ENCODE measurements at places on chromosomes 7 and 10. TPM values are rescaled to one million over a fixed set of nuclear protein-coding genes. Genes with fewer than 3 reads are reported as not detected.

DNA sequence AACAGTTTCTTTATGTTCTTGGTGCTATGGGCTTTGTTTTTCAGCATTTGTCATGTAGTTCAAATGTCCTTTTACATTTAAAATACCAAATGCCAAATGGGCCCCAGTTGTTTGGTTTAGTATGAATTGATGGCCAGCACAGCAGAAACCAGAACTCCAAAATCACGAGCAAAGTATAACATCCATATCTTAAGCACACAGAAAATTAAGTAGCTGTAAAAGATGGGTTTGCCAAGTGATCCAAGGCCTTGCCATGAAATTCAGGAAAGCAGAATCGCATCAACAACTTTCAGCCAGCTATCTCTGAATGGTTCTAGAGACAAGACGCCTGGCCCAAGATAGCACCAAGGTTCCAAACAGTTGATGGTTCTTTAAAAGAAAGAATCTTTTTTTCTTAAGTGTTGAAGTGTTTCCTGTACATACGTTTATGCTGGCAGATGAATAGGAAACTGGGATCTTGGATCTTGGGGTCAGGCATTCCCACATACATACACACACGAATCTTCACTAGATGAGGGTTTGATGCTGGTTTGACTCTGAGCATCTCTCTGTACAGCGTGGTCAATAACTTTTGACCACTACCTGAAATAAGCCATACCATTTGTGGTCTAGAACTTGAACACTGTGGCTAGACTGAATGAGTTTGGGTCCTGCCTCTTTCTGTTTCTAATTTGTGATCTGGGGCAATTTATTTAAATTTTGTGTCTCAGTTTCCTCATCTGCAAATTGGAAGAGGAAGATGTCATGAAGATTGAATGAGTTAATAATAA, 711.8 kb downstream of the KCNMA1 start:
- H3K27me3 ChIP-seq, result no peaks in the 10 kb centered on the region
- peak; percentile 29 for DNase-seq
- H3K4me1 ChIP-seq, result no peaks in the 10 kb centered on the region
- H3K27ac ChIP-seq, result no peak overlapping the region
- no peak overlapping the region for H3K4me3 ChIP-seq

DNA sequence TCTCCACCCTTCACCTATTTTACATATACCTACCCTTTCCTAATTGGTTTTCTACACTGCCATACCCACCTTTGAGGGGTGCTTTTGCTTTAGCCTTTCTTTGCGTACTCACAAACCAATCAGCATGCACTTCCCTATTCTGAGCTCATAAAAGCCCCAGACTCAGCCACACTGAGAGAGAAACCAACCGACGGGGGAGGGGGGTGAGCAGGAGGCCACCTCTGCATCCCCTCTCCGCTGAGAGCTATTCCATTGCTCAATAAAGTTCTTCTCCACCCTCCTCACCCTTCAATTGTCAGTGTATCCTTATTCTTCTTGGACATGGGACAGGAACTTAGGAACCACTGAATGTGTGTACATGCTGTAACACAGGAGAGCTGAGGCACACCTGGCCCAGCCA, 9.0 kb upstream of the FKBP9 start:
- H3K4me3 ChIP-seq, result no peak overlapping the region
- no peaks in the 10 kb centered on the region for H3K27me3 ChIP-seq
- no peak overlapping the region for H3K27ac ChIP-seq
- no peak for DNase-seq
- no peaks in the 10 kb centered on the region for H3K4me1 ChIP-seq
- no peaks in the 10 kb centered on the region for H3K36me3 ChIP-seq

DNA sequence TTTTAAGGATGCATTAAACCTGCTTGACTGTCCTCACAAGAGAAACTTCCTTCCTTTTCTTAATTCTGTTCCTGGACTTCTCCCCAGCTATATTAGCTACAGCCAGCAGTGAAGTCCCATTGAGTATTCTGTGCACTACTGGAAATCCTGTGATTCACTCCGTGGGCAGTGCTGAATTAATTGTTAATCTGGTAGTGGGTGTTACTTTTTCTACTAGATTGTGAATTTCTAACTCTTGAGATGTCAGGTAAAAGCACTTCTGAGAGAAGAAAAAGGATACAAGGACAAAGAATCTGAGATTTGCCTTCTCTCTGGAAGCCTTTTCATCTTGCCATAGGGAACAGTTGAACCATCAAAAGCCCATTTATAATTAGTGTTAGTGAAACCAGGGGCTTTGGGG, 33.9 kb downstream of the CYCS start:
- no peaks in the 10 kb centered on the region for H3K27me3 ChIP-seq
- no peak overlapping the region for H3K4me3 ChIP-seq
- no peaks in the 10 kb centered on the region for H3K4me1 ChIP-seq
- H3K36me3 ChIP-seq, result no peaks in the 10 kb centered on the region

DNA sequence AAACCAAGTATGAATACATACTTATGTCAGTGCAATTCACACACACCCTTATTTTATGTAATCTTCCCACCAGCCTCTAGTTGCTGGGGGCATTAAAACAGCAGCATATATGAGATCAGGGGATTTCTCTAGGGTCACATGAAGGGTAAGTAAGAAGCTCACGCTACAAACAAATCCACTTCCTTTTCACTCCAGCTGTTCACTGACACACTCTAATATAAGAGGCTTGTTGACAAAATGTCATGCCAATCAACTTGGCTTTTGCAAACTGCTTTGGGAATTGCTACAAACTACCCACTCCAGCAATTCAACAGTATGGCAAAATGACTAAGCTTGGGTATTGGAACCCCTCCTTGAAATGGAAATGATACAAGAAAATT, 10.3 kb downstream of the FAM3C start:
- no peak overlapping the region for H3K27ac ChIP-seq
- peak; percentile 41 for DNase-seq
- no peaks in the 10 kb centered on the region for H3K36me3 ChIP-seq
- peaks cover 5% of the 10 kb centered on the region for H3K4me1 ChIP-seq
- no peak overlapping the region for H3K4me3 ChIP-seq

DNA sequence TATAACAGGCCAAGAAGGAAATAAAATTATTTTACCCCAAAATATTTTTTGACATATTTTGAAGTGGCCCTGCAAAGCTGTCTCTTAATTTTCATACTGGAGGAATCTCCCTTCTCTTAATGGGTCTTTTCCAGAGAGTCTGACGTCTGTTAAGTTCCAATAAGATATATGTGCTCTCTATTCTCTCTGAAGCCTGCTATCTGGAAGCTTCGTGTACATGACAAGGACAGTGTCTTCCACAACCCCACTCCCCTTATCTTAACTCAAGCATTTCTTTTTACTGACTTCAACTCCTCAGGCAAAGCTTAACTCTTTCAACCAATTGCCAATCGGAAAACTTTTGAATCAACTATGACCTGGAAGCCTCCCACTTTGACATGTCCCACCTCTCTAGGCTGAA, 29.2 kb upstream of the IL15RA start:
- DNase-seq, result no peak
- H3K27ac ChIP-seq, result no peak overlapping the region
- H3K36me3 ChIP-seq, result no peaks in the 10 kb centered on the region
- H3K4me3 ChIP-seq, result no peak overlapping the region
- peaks cover 3% of the 10 kb centered on the region for H3K4me1 ChIP-seq

The FRMPD2 gene
- total RNA-seq, result 26.7 TPM

Data from lung (tissue), 17 donors.